Activated CD4-positive, alpha-beta T cell treated with anti-CD3 and anti-CD28 coated beads, Interleukin-2, amount 50 U/mL, for 48 hours (primary cell): ENCODE measurements at places on chromosomes 7 and 10.

- no peak for DNase-seq
Measured at GRCh38 chr7:118286131-118286530, 61.6 kb downstream of the ANKRD7 start.

DNA sequence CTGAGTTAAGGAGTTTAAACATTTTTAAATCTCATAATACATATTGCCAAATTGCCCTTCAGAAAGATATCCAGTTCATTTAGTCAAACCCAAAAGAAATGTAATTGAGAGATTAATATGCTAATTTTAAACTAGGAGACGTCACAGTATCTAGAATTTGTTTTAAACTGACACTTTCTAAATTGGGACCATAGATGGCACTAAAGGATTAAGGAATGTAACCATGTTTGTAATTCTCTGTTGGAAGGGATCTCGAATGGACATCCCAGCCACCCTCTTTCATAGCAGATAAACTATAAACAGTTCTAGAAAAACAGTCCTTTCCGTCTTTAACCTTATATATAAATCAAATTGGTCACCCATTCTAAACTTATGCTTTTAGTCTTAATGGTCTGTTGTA lies 30.0 kb upstream of the SAMD9L start:
- DNase-seq = no peak

GRCh38 chr10:77259171-77259874 lies 378.3 kb downstream of the KCNMA1 start:
- no peak for DNase-seq

GRCh38 chr10:113132591-113133121 lies 182.6 kb downstream of the TCF7L2 start:
- no peak for DNase-seq

DNA sequence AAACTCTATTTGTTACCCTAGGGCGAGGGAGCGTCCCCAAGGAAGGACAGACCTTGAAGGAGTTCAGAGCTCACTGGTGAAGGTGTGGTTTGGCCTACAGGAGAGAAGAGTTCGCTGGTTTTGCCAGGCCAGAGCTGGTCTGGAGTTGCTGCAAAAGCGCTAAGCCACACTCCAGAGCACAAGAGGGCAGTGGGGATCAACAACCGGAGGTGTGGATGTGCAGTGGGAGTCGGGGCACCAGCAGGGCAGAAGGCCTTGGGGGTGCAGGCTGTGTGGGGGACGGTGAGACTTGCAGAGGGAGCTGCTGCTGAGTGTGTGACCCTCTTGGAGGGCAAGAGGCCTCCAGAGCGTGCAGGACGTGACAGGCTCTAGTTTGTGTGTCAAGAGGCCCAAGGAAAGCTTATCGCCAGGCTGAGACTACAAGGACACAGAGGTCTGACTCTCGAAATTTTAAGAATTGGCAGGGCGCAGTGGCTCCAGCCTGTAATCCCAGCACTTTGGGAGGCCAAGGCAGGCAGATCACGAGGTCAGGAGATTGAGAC lies 14.3 kb upstream of the CUL1 start:
- no peak for DNase-seq

DNA sequence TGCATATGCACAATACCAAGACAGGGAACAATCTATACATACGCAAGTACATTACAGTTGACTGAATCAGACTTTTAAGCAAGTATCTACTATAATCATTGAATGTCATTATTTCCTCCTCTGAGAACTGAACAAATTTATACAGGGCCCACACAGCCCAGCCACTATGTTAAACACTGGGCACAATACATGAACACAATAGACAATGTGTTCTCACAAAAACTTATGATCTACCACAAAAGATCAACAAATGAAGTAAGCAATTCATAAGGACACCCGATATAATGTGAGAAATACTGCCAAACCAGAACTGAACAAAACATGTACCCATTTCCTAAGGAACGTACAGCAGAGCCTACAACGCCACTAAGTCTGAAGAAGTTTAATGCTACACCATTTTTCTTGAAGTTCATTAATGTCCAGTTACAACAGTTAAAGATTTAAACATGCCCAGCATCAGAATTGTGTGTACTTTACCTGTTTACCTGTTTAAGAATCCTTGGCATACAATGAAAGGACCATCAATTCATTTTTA lies 31.5 kb downstream of the SHTN1 start:
- DNase-seq = no peak

GRCh38 chr7:92496876-92497275 lies 19.1 kb upstream of the ERVW-1 start:
- DNase-seq = no peak
